Fibroblast of skin of scalp (primary cell): ENCODE measurements at places on chromosomes 16 and 17.

GRCh38 chr16:72963533-72964315 lies 84.2 kb downstream of the ZFHX3 start:
- DNase-seq = peak; percentile 86

DNA sequence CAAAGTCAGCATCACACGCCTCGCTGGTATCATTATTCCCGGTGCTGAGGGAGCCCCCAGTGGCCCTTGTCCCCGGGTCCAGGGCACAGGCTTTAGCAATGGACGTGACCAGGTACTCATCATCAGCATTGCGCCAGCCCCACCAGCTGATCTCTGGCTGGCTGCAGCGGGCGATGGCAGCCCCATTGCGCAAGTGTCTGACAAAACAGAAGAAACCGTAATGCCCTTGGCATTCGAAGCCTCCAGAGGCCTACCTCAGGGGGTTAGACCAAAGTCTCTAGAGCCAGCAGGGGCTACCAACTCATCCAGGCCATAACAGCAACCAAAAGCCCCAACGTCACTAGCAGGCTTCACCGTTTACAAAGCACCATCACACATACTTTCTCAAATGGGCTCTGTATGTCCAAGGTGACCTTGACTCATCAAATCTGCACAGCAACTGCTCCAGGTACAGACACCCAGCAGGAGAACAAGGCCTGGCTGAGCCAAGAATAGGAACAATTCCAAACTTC lies 7.3 kb downstream of the MTMR4 start:
- no peak for DNase-seq

- peak; percentile 34 for DNase-seq
Measured at GRCh38 chr16:59192551-59193199, 458.6 kb upstream of the GOT2 start.

DNA sequence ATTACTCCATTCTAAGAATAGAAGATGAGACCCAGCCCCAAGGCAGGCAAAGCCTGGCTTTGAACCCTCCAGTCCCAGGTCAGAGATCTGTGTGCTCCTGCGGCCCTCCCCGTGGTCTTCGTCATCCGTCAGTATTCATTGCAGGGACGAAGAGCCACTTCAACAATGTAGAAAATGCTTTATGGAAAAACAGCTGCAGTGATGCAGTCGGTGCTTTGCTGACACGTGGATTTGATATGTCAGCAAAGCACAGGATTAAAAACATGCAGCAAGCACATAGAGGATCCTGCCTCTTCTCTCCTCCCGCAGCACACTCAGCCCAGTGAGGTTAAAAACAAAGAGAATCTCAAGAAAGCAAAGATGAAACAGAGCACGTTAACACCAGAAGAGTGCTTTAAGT lies 117.1 kb upstream of the AXIN2 start:
- peak; percentile 62 for DNase-seq

DNA sequence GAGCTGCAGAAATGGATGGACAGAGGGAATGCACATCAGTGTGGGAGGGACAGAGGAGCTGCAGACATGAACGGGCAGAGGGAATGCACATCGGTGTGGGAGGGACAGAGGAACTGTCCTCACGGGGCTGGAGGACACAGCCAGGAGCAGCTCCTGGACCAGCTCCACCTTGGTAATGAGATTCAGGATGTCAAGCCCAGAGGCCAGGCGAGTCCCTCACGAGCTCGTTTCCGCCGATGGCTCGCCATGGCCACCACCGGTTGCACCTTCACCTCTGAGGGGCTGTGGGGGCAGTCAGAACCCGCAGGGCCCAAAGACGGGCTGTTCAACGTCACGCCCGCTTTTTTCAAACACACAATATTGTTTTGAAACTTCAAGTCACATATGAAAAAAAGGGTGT lies 56.2 kb downstream of the RPH3AL start:
- DNase-seq = no peak

GRCh38 chr16:3841729-3842508 lies 38.6 kb downstream of the CREBBP start:
- no peak for DNase-seq

- DNase-seq = peak; percentile 33
Measured at GRCh38 chr16:995087-995486, 13.5 kb downstream of the SOX8 start.

- no peak for DNase-seq
Measured at GRCh38 chr16:15981382-15981781, 32.0 kb downstream of the ABCC1 start.

- no peak for DNase-seq
Measured at GRCh38 chr17:58339755-58340404, 11.3 kb upstream of the TSPOAP1 start.

DNA sequence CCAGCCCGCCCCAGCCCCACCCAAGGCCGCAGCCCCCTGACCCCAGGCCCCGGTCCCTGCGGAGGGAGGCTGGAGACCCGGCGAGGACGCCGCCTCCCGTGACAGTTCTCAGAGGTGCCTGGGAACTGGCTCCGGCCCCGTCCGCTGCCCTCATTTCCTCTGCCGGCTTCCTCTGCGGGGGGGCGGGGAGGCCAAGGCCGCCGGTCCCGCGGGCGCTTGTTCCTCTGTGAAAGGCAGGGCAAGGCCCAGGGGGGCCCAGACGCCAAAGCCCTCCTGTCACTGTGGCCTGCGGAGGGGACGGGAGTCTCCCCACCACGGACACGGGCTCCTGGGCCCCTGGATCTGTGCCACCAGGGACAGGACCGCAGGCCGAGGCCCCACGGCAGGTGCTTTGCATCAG lies 5.0 kb upstream of the PVALEF start:
- no peak for DNase-seq

- no peak for DNase-seq
Measured at GRCh38 chr16:57196753-57197152, 10.6 kb downstream of the RSPRY1 start.

DNA sequence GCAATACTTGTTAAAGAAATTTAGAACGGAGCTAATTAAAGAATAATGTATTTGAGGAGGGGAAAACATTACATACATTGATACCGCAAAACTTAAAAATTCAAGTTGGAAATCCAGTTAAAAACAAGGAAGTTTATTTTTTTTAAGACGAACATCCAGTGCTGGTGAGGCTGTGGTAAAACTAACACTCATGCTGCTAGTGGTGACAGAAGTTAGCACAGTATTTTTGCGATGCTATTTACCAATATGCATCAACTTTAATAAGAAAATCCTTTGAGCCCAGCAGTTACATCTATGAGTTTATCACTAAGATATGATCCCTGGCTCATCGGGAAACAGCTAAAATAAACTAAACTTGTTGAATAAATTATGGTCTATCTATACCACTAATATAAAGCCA lies 31.7 kb downstream of the GSPT1 start:
- no peak for DNase-seq

DNA sequence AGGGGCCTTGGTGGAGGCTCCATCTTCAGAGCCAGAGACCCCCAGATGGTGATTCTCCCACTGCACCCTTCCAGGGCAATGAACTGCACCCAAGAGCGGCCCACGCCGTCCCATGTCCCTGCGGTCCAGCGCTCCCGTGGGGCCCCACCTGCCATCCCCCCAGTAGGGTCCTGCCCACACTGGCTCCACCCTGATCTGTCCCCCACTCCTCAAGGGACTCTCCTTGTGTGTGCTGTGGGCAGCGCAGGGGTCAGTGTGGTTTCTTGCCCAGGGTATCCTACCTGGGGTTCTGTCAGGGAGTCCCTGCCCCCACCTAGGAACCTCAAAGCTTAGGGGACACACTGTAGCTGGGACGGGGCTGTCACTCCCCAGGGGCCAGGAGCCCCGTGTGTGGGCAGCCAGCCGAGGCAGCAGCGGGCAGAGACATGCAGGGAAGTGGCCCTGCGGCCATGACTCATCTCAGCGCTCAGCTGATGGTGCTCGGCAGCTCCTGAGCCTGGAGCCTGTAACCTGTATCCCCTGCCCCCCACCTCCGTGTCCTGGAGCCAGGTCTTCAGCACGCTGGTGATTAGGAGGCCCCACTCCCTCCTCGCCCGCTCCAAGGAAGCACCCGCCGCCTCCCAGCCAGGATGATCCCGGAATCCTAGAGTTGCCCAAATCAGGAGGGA lies 35.7 kb upstream of the SSTR5 start:
- peak; percentile 16 for DNase-seq
